CD4-positive, alpha-beta T cell treated with Interleukin-21 for 1 hour (primary cell): ENCODE measurements at places on chromosomes 7 and 10.

GRCh38 chr10:13528123-13528874 lies 515 bp downstream of the BEND7 start:
- no peak for DNase-seq

- no peak for DNase-seq
Observed at GRCh38 chr10:13120786-13121499, 21.0 kb downstream of the OPTN start.

DNA sequence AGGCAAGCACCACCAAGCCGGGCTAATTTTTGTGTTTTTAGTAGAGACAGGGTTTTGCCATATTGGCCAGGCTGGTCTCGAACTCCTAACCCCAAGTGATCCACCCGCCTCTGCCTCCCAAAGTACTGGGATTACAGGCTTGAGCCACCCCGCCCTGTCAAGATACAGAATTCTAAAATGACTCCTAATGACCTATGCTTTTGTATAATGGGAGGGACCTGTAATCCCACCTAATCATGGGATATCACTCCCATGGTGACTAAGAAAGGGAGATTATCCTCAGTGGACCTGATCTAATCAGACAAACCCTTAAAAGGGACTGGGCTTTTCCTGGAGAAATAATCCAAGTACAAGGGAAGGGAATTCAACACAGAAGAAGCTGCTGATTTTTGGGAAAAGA lies 28.8 kb downstream of the SAMD8 start:
- no peak for DNase-seq

DNA sequence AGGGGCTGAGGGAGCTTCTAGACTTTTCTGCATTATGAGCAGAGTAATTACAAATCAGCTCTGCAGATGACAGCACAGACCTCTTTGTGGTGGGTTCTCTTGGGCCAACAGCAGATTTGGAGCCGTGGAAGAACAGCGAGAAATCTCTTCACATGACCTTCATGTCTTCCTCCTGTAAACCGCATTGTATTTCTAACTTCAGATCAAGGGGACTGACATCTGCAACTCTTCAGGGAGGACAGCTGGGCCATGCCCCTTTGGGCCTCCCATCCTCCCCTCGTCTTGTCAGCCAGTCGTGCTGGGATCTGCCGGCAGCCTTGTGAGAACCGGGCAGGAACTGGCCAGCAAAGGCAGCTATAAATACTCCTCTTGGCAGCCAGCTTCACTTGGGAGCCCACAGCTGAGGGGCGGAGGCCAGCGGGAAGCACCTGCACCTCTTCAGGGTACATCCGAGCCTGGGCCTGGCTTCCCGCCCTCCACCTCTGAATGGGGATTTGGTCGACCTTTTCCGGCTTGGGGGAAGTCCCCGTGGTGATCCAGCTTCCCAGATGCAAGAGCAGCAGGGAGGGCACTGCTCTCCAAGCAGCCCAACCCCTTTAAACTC lies 54.7 kb downstream of the STEAP1B start:
- no peak for DNase-seq

DNA sequence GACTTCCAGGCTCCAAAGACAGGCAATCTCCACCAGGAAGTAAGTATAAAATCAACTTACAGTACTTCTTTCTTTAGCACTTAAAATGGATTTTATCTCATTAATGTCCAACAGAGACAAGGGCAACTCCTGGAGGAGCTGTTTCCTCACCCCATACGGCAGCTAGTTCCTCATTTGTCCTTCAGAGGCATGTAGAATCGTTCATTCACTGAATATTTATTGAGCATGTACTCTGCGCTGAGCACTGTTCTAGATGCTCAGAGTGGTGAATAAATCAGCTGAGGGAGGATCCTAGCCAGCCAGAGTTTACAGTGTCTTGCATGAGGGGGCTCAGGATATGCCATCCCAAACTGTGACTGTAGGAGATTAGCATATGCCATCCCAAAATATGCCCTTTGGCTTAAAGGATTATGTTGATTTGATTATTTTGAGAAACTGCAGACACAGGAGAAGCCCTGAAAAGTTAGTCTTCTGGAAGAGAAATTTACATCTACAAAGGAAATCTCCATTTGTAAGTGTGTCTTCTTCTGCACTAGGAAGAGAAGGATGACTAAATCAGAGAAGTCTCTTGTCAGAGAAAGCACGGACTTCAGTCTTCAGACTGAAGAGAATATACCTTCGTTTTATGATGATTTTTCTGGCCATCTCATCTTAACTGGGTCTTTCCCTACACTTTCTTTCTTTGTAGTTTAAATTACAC lies 66.9 kb downstream of the BAMBI start:
- no peak for DNase-seq

GRCh38 chr10:33126742-33127141 lies 168.7 kb upstream of the ITGB1 start:
- peak; percentile 47 for DNase-seq

- DNase-seq, result no peak
Observed at GRCh38 chr7:158353606-158354570, 233.7 kb downstream of the PTPRN2 start.

DNA sequence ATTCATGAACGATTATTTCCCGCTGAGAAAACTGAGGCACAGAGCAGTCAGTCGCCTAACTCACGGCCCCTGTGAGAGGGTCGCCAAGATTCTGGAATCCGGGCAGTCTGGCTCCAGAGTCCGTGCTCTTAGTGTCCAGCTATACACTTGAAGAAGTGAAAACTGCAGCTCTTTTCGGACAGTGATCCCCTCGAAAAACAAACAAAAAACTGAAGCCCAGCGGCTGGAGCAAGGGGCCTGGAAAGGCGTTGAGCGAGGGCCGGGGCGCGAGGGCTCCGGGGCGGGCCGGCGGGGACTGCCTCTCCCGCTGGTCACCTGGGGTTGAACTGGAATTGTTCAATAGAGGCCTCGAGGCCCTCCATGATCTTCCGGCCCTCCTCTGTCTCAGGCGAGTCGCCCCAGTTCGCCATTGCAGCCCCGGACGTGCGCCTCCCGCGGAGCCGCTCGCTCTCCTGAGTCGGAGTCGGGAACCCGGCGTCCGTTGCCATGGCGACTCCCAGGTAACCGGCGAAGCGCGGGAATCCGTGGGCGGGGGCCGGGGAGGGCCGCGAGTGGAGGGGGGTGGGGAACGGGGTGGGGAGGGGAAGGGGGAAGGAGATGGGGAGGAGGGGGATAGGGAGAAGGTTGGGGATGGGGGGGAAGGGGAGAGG lies 881 bp downstream of the C10orf67 start:
- DNase-seq, result peak; percentile 47

DNA sequence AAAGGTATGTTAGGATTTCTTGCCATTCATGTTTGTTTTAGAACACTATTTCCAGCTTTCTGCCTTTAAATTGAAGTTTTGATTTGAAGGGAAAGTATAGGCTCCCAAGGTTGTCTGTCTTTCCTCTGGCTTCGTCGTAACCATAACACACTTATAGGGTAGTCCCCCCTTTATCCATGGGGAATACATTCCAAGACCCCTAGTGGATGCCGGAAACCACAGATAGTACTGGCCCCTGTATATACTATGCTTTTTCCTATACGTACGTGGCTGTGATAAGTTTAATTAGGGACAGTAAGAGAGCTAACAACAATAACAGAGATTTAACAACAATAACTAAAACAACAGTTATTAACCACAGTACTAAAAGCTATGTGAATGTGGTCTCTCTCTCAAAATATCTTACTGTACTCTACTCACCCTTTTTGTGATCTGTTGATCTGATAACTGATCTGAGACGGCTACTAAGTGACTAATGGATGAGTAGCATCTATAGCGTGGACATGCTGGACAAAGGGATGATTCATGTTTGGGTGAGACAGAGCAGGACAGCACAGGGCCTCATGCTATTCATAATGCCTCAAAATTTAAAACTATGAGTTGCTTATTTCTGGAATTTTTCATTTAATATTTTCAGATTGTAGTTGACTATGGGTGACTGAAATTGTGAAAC lies 273.1 kb downstream of the AUTS2 start:
- DNase-seq, result no peak

- DNase-seq, result no peak
Observed at GRCh38 chr10:92918603-92919002, 70.3 kb downstream of the EXOC6 start.

DNA sequence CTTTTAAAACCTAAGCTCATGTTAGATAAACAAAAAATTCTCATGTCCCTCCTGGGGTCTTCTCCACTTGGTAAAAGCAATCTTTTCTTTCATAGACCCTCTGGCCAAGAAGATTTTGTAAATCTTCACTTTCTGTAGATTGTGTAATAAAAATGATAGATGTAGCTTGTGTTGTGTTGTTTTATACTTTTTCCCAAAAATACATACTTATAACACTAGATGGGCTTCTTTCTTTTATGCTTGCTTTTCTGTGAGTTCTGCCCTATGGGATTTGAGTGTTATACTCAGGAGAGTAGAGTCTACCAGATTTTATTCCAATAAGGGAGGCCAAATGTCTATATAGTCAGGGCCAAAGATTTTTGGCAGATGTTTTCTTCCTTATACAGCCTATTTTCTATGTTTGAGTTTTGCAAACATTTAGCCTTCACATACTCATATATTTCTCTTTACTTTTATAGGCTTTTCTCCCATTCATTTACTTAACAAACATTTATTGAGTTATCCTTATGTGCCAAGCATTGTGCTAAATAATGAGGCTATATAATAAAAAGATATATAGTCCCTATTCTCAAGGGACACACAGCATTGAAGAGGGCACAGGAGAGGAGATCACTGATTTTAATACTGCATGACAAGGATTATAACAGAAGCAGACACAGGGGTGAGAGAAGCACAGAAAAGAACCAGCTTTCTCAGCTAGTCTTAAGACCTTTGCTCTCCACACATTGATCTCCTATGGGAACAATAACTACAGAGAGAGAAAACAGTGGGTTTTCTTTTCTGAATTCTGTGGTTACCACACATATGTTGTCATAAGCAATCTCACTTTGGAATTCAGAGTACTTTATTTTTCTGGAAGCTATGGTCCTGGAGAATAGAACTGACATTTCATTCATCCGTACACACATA lies 58.0 kb upstream of the PNLIP start:
- DNase-seq, result no peak

DNA sequence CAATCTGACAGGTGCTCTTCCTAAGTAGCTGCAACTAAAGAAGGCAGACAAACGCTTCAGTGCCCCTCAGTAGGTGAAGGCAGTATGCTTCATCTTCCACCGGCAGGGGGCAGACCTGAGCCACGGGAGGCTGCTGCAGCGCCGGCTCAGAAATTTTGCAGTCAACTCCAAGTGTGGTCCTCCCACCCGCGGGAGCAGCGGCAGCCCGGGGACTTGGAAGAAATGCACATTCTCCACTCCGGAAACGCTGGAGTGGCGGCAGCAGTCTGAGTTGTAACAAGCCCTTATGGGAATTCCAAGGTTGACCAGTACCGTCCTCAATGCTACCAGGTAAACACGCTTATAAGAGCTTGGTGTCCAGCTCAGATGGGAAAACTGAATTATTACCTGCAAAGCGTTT lies 3.4 kb downstream of the IGFBP3 start:
- DNase-seq, result peak; percentile 67

DNA sequence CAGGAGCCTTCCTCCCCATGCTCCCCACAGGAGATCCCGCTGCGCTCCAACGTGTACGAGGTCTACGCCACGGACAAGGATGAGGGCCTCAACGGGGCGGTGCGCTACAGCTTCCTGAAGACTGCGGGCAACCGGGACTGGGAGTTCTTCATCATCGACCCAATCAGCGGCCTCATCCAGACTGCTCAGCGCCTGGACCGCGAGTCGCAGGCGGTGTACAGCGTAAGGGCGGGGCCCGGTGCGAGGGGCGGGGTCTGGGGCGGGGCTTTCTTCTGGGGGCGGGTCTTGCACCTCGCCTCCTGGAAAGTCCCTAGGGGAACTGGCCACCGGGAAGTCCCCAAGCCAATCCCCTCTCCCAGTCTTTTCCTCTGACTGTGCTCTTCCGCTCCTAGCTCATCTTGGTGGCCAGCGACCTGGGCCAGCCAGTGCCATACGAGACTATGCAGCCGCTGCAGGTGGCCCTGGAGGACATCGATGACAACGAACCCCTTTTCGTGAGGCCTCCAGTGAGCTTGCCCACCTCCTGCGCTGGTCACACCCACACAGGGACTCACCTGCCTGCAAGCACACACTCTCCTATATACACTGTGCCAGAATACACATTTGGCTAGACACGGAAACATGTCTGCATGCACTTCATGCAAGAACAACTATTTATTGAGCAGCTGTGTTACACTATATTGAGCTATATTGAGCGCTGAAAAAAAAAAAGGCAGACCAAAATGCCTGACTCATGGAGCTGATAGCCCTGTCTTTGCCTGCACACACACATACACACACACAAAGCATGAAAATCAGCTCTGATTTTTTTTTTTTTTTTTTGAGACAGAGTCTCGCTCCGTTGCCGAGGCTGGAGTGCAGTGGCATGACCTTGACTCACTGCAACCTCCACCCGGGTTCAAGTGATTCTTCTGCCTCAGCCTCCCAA lies 32.7 kb upstream of the VSIR start:
- DNase-seq, result peak; percentile 19

DNA sequence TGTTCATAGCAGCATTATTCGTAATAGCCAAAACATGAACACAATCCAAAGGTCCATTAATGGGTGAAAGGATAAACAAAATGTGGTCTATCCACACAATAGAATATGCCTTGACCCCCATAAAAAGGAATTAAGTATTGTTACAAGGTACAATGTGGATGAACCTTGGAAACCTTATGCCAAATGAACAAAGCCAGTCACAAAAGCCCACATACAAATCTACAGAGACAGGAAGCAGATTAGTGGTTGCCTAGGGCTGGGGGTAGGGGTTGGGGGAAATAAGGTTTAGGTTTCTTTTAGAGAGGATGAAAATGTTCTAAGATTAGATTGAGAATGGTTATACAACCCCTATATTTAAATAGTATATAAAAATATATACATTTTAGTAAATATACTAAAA lies 34.8 kb downstream of the PIP4K2A start:
- DNase-seq, result peak; percentile 53

GRCh38 chr10:68559251-68559650 lies 886 bp upstream of the TET1 start:
- DNase-seq, result no peak

GRCh38 chr7:25557379-25557917 lies 329.2 kb upstream of the NPVF start:
- no peak for DNase-seq

DNA sequence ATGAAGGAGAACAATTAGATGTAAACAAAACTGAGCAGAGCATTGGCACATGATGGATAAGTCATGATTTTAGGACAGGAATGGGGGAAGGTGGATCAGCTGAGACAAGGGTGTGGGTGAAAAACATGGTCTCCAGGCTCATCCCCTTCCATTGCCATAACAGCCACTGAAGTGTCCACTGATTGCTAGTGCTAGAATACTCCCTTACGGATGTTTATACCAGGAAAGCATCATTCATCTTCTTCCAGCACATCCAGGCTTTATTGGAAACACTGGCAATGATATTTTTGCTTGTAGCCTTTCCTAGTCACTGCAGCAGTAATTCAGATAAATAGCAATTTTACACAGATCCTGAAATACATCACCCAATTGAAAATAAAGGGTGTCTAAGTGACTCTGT lies 259.5 kb downstream of the PLXDC2 start:
- no peak for DNase-seq

GRCh38 chr10:112677689-112678088 lies 230.7 kb downstream of the VTI1A start:
- DNase-seq, result no peak
